ENCODE measurements at places on chromosomes 11 and 22. TPM values are rescaled to one million over a fixed set of nuclear protein-coding genes. Genes with fewer than 3 reads are reported as not detected.

- no peak for DNase-seq
Measured at GRCh38 chr22:45302751-45303150, 7.0 kb upstream of the FAM118A start.

The CALCA gene
- total RNA-seq: not detected

GRCh38 chr11:130071211-130071712, 1.6 kb downstream of the APLP2 start:
- DNase-seq: no peak

The PRAME gene
- total RNA-seq: not detected

DNA sequence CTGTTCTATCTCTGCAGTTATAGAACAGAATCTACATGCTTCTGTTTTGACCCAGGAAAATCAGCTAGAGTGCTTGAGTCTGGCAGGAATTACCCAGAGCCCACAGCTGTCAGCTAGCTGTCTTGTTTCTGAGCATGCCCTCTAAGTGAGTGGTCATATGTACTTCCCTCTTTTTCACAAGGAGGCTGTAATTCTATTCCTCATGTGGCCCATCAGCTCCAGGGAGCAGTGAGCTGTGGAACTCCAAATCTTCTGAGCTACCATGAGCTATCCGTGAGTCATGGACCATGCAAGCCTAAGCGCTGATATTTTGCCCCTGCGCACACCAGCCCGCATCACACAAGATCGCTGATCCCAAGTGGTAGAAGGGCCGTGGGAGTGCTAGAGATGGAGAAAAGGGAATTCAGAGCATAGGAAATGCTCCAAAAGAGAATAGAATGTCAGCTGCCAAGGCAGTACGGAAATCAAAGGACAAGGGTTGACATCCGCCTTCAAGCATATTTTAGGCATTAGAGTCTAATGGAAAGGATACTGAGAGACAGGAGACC, 5.4 kb downstream of the FJX1 start:
- DNase-seq: no peak

The ACR gene
- total RNA-seq: 4.5 TPM

GRCh38 chr11:73950869-73951710, at the start of gene DNAJB13:
DNAJB13 (plus strand) TSS chr11:73951026; CDS start chr11:73951070, 44 bp downstream.
- DNase-seq: no peak

GRCh38 chr11:119809346-119809745, 80.3 kb upstream of the NECTIN1 start:
- DNase-seq: no peak

Measured in mesenteric fat pad (tissue), 1 donor.